ENCODE measurements at places on chromosomes 2 and 18.

DNA sequence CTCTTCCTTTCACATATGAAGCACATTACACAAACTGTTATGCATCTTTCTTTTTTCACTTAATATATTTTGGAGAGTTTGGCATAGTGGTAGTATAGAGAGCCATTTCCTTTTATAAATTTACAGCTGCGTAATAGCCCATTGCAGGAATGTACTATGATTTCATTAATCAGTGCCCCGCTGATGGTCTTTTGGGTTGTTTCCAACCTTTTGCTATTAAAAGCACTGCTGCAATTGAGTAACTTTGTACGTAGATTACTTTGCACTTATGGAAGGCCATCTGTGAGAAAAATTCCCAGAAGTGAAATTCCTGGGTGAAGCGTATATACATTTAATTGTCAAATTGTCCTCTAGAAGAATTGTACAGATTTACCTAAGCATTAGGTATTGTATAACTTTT lies 565.3 kb upstream of the ZNF804A start:
- no peaks in the 10 kb centered on the region for H3K27me3 ChIP-seq
- H3K36me3 ChIP-seq, result no peaks in the 10 kb centered on the region
- no peak overlapping the region for H3K27ac ChIP-seq
- no peak overlapping the region for H3K4me3 ChIP-seq
- DNase-seq, result no peak
- peaks cover 6% of the 10 kb centered on the region for H3K4me1 ChIP-seq

- H3K4me3 ChIP-seq, result no peak overlapping the region
- H3K36me3 ChIP-seq, result peaks cover 3% of the 10 kb centered on the region
- no peaks in the 10 kb centered on the region for H3K4me1 ChIP-seq
- H3K27ac ChIP-seq, result no peak overlapping the region
- H3K27me3 ChIP-seq, result no peaks in the 10 kb centered on the region
These were observed 42.2 kb upstream of the TBR1 start for GRCh38 chr2:161373942-161374341.

GRCh38 chr2:8622199-8622911 lies 59.5 kb upstream of the ID2 start:
- no peak overlapping the region for H3K27ac ChIP-seq
- no peak overlapping the region for H3K4me3 ChIP-seq
- DNase-seq, result no peak
- H3K4me1 ChIP-seq, result no peaks in the 10 kb centered on the region
- no peaks in the 10 kb centered on the region for H3K36me3 ChIP-seq

GRCh38 chr2:1621041-1621440 lies 123.3 kb downstream of the PXDN start:
- no peaks in the 10 kb centered on the region for H3K27me3 ChIP-seq
- no peaks in the 10 kb centered on the region for H3K36me3 ChIP-seq
- no peaks in the 10 kb centered on the region for H3K4me1 ChIP-seq
- no peak overlapping the region for H3K4me3 ChIP-seq
- no peak overlapping the region for H3K27ac ChIP-seq

- peaks cover 42% of the 10 kb centered on the region for H3K36me3 ChIP-seq
- no peak overlapping the region for H3K4me3 ChIP-seq
- no peaks in the 10 kb centered on the region for H3K4me1 ChIP-seq
- no peak for DNase-seq
- no peak overlapping the region for H3K27ac ChIP-seq
These were observed 30.9 kb downstream of the HTR2B start for GRCh38 chr2:231093933-231094332.

- DNase-seq, result no peak
- H3K4me3 ChIP-seq, result no peak overlapping the region
These were observed 112.9 kb downstream of the RIF1 start for GRCh38 chr2:151522556-151522955.

GRCh38 chr2:187208199-187208785 lies 239.8 kb downstream of the CALCRL start:
- no peaks in the 10 kb centered on the region for H3K27me3 ChIP-seq
- no peak overlapping the region for H3K27ac ChIP-seq
- no peak for DNase-seq
- no peaks in the 10 kb centered on the region for H3K4me1 ChIP-seq
- no peaks in the 10 kb centered on the region for H3K36me3 ChIP-seq

GRCh38 chr2:122988395-122989221 lies 1036.5 kb upstream of the CNTNAP5 start:
- no peaks in the 10 kb centered on the region for H3K27me3 ChIP-seq
- H3K36me3 ChIP-seq, result no peaks in the 10 kb centered on the region
- no peaks in the 10 kb centered on the region for H3K4me1 ChIP-seq

- no peaks in the 10 kb centered on the region for H3K27me3 ChIP-seq
- peak overlapping the region; percentile 99 for H3K4me3 ChIP-seq
- peaks cover 20% of the 10 kb centered on the region for H3K4me1 ChIP-seq
- H3K27ac ChIP-seq, result peak overlapping the region; percentile 98
- DNase-seq, result no peak
- no peaks in the 10 kb centered on the region for H3K36me3 ChIP-seq
These were observed 1.2 kb downstream of the TXNL1 start for GRCh38 chr18:56637176-56637575.

DNA sequence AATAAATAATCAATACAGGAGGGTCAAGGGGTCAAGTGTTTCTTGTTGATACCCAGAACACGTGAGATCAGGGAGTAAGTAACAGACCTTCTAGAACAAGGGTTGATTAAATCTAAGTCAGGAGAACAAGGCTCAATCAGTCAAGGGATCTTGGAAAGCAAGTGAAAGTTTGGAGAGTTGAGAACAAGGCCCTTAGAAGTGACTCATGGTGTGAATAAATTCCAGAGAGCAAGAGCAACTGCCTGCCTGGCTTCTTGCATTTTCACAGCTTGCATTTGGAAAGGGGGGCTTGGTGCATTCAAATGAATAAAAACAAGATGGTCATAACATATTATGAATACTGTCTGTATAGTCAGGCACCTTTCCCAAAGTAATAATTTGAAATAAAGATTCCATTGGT lies 256.1 kb downstream of the DPP10 start:
- no peak overlapping the region for H3K4me3 ChIP-seq
- no peak for DNase-seq
- no peaks in the 10 kb centered on the region for H3K4me1 ChIP-seq
- no peaks in the 10 kb centered on the region for H3K36me3 ChIP-seq

DNA sequence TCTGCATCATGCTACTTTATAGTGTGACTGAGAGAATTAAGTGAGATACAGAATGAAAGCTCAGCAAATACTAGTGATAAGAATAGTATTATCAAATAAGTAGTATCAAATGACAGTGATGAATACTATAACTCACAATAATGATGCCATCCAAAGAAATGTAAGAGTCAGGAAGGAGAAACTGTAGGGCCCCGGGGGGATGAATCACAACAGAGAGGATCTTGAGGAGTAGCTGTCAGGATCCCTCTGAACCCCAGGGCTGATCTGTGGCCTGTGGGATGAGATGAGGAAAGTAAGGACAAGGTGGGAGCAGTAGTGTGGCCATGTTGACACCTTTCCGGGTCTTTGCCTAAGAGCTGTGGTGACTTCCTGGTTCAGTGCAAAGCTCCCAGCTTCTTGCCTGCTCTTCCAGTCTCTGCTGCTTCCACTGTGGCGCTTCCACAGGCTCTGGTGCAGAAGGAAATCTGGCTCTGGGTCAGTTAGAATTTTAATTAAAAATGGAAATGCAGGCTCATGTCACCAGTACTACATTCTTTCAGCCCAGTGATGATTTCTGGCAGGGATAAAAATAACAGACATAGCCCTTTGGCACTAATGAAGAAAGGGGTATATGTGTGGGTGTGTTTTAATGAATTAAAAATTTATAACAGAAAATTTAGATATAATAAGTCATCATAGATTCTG lies 166.9 kb downstream of the MYO3B start:
- H3K4me1 ChIP-seq, result no peaks in the 10 kb centered on the region
- no peaks in the 10 kb centered on the region for H3K27me3 ChIP-seq
- no peak for DNase-seq
- no peaks in the 10 kb centered on the region for H3K36me3 ChIP-seq

- no peak for DNase-seq
- H3K4me3 ChIP-seq, result no peak overlapping the region
- no peaks in the 10 kb centered on the region for H3K36me3 ChIP-seq
- no peak overlapping the region for H3K27ac ChIP-seq
- no peaks in the 10 kb centered on the region for H3K27me3 ChIP-seq
- H3K4me1 ChIP-seq, result no peaks in the 10 kb centered on the region
These were observed 396.0 kb upstream of the RGPD4 start for GRCh38 chr2:107430596-107431266.

GRCh38 chr18:10299643-10300042 lies 154.8 kb upstream of the APCDD1 start:
- H3K4me3 ChIP-seq, result no peak overlapping the region
- no peak overlapping the region for H3K27ac ChIP-seq
- H3K36me3 ChIP-seq, result no peaks in the 10 kb centered on the region
- DNase-seq, result no peak
- no peaks in the 10 kb centered on the region for H3K4me1 ChIP-seq

- H3K4me3 ChIP-seq, result no peak overlapping the region
- no peaks in the 10 kb centered on the region for H3K27me3 ChIP-seq
- no peak overlapping the region for H3K27ac ChIP-seq
- H3K4me1 ChIP-seq, result no peaks in the 10 kb centered on the region
- no peaks in the 10 kb centered on the region for H3K36me3 ChIP-seq
- DNase-seq, result no peak
These were observed 66.6 kb downstream of the MTCL1 start for GRCh38 chr18:8771930-8772329.

GRCh38 chr2:71516253-71516888 lies 63.0 kb downstream of the DYSF start:
- no peaks in the 10 kb centered on the region for H3K4me1 ChIP-seq
- no peak overlapping the region for H3K4me3 ChIP-seq
- no peak for DNase-seq

GRCh38 chr18:63073481-63073880 lies 246.1 kb downstream of the BCL2 start:
- DNase-seq, result no peak
- H3K27me3 ChIP-seq, result no peaks in the 10 kb centered on the region
- H3K4me3 ChIP-seq, result no peak overlapping the region
- H3K36me3 ChIP-seq, result no peaks in the 10 kb centered on the region
- no peak overlapping the region for H3K27ac ChIP-seq

GRCh38 chr2:102098756-102099155 lies 43.8 kb upstream of the IL1R1 start:
- no peak overlapping the region for H3K4me3 ChIP-seq
- H3K36me3 ChIP-seq, result no peaks in the 10 kb centered on the region
- H3K27me3 ChIP-seq, result no peaks in the 10 kb centered on the region
- no peak for DNase-seq
- no peak overlapping the region for H3K27ac ChIP-seq

DNA sequence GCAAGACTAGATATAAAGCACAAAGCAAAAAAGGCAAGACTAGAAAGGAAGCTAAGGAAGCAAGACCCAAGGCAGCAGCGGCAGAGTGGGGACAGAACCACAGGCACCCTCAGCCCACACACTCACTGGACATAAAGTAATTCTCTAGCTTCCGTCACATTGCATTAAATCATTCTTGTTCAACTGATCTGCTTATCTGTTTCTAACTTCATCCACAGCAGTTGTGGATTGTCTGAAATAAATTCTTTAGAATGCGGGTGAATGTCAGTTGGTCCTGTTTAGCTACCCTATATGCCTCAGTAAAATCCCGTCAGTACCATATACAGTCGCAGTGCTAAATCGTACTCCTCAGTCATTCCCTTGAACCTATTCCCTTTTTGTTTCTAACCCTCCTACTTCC lies 183.2 kb upstream of the SLC39A10 start:
- no peak overlapping the region for H3K27ac ChIP-seq
- DNase-seq, result no peak
- H3K4me3 ChIP-seq, result no peak overlapping the region
- no peaks in the 10 kb centered on the region for H3K4me1 ChIP-seq
- H3K36me3 ChIP-seq, result no peaks in the 10 kb centered on the region

DNA sequence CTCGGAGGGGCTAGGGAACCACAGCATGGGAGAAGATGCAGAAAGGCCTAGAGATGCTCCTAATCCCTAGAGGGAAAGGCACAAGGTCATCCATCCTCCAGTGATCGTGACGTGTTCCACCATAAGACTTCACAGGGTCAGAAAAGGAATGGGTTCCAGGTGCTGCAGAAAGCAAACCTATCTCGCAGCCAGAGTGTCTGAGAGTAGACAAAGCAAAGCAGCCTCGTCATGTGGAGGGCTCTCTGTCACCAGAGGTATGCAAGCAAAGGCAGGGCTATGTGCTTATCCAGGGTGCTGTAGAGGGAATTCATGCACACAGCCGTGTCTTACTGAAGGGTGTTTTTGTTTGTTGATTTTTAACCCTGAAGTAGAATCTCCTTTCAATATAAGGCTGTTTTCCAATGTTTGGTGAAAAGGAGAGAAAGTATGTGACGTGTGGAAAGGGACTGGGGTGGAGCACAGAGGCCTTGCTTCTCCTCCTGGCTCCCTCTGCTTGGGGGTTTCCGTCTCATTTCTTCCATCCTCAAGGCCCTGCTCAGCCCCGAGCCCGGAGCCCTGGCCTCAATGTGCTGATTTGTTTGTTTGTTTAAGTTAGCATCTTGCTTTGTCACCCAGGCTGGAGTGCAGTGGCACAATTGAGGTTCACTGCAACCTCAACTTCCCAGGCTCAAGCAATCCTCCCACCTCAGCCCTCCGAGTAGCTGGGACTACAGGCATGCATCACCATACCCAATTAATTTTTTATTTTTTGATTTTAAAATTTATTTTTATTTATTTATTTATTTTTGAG lies 3.0 kb downstream of the GPR55 start:
- no peak overlapping the region for H3K4me3 ChIP-seq
- no peaks in the 10 kb centered on the region for H3K27me3 ChIP-seq
- no peak for DNase-seq
- no peak overlapping the region for H3K27ac ChIP-seq
- no peaks in the 10 kb centered on the region for H3K4me1 ChIP-seq

- no peak for DNase-seq
- H3K4me3 ChIP-seq, result no peak overlapping the region
- H3K27ac ChIP-seq, result no peak overlapping the region
- H3K4me1 ChIP-seq, result no peaks in the 10 kb centered on the region
These were observed 308.2 kb upstream of the LRATD1 start for GRCh38 chr2:14324308-14324707.

GRCh38 chr2:240506406-240507059 lies 51.3 kb downstream of the ANKMY1 start:
- no peaks in the 10 kb centered on the region for H3K4me1 ChIP-seq
- no peaks in the 10 kb centered on the region for H3K36me3 ChIP-seq
- H3K27ac ChIP-seq, result no peak overlapping the region
- no peak overlapping the region for H3K4me3 ChIP-seq
- H3K27me3 ChIP-seq, result no peaks in the 10 kb centered on the region

DNA sequence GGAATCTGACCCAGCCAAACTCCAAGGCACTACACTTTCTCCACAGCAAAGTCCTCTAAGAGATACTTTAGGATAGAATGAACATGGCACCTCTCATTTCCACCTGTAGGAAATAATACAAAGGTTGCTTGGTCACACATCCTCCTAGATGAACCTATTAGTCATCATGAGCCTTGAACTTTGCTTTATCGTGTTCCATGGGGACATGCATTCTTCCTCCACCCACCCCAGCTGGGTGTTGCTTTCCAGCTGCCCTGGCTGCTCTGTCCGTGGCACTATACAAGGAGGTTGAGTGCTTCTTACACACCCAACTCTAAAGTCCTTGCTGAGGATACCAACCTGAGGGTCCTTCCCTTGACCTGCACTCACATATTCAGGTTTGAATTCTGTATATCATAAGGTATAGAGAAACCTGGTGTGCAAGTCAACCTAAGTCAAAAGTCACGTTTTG lies 52.7 kb downstream of the SPRED2 start:
- no peaks in the 10 kb centered on the region for H3K36me3 ChIP-seq
- H3K27me3 ChIP-seq, result no peaks in the 10 kb centered on the region
- H3K4me1 ChIP-seq, result peaks cover 45% of the 10 kb centered on the region
